Esophagus squamous epithelium (tissue), 5 donors: ENCODE measurements at places on chromosomes 16 and 17. TPM values are rescaled to one million over a fixed set of nuclear protein-coding genes. Genes with fewer than 3 reads are reported as not detected.

DNA sequence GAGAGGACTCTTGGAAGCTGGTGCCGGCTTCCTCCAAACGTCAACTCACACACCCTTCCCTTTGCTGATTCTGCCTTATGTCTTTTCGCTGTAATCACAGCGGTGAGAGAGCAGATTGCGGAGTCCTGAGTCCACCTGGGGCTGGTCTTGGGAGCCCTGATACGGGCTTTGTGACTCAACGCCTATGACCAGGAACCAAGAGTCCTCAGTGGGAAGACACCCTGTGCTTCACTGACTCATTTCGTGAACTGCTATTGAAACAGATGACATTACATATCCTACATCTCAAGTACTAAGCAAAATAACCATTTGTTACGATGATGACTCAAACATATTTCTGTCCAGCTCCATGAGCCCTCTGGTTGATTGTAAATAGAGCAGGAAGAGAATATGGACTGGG, 90.7 kb upstream of the CREBBP start:
- DNase-seq: no peak

DNA sequence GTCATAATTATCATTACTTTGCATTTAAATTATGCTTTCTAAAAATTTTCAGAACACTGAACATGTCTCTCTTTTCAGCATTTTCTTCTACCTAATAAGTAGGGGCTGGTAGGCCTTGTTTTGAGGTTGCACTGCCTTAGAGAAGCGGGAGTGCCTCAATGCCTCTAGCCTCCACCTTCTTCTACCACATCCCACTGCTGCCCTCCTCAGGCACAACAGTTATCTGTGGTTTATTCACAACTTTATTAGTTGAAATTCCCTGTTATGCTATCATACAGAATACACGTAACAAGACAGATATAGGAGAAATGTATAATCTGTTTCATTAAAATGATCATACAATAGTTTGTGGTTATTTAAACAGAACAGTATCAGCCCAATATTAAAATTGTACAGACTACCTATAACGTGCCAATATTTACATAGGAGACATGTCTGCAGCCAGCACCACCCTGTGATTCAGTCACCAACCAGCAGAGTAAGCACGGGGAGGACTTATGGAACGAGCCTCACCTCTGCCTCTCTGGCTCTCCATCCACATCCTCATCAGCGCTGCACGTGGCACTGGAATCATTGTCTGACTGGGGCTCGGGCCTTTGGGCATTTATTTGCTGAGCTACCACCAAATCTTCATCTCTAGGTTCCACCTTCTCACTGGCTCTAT, 101.2 kb downstream of the TTC19 start:
- DNase-seq: no peak

SPN gene
- 1.3 TPM for total RNA-seq

SLC9A5 gene
- 0.19 TPM for total RNA-seq

GRCh38 chr16:66943426-66944053, 8.2 kb downstream of the CES2 start:
- DNase-seq: no peak

- no peak for DNase-seq
Observed at GRCh38 chr17:76146053-76146851, 5.2 kb upstream of the FOXJ1 start.

GRCh38 chr17:72258711-72259110, 137.9 kb downstream of the SOX9 start:
- DNase-seq: no peak

DNA sequence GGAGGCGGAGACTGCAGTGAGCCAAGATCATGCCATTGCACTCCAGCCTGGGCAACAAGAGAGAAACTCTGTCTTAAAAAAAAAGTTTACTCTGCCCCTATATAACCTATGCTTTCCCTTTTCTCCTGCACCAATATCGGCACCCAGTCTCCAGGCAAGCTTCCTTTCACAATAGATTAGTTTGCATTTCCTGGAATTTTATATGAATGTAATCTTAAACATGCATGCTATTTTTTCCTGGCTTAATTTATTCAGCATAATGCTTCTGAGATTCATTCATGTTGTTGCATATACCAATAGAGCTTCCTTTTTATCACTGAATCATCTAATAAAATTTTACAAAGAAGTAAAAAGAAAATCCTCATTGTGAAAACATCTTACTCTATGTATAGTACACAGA, 59.4 kb downstream of the USP32 start:
- DNase-seq: no peak

DNA sequence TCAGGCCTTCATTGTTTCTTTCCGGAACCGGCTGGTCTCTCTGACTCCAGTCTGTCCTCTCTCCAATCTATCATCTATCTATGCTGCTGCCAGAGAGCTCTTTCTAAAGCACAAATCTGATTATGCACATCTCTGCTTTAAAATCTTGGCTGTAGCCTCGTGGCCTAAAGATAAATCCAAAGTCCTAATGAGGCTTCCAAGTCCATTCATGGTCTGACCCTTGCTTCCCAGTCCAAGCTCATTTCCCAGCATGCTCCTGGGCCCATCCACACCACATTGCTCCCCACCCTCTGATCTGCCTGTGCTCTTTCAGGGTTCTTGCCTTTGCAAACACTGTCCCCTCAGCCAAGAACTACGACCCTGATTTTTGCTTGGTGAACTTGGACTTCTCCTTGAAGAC, 21.5 kb upstream of the PHB1 start:
- no peak for DNase-seq
